ENCODE measurements at places on chromosomes 4 and X.

DNA sequence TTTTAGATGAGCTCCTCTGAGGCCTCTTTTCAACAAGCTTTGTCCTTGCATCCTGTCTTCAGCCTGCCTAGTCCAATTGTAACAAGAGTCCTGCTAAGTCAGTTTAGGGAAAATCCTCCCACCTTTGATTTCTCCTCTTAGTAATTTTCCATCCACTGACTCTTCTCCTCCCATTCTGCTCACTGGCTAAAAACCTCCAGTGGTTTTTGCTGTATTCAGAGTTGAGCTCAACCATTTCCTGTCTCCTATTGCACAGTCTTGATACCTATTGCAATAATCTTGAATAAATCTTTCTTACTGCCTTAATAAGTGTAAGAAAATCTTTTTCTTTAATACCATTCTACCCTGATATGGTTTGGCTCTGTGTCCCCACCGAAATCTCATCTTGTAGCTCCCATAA is 117.8 kb upstream of the ENPP6 start:
- DNase-seq: no peak

DNA sequence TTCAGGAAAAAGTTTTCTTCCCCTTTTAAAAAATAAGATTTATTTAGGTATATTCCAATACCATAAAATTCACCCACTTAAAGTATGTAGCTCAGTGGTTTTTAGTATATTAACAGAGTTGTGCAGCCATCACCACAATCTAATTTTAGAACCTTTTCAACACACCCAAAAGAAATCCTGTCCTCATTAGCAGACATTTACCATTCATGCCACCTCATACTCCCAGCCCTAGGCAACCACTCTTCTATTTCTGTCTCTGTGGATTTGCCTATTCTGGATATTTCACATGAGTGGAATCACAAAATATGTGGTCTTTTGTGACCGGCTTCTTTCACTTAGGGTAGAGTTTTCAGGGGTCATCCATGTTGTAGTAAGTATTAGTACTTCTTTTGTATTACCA is 7.4 kb downstream of the ZNF81 start:
- no peak for DNase-seq

DNA sequence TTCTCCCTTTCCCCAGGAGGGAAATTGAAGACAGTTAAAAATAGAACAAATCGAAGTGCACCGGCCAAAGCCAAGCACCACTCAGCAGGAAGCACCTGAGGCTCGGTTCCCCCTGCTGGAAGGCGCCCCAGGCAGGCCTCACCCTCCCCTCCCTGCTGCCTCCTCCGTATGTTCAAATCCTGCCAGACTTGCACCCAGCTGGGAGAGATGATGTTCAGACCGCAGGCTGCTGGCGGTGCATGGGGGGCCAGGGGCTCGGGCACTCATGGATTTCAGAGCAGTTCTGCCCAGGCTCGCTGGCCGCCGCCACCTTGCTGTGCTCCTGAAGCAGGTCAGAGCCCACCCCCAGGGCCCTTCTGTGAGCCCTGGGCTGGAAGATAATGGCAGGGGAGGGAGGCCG is 91.4 kb downstream of the DCTD start:
- no peak for DNase-seq

GRCh38 chr4:111639120-111639690 is 506.0 kb upstream of the FAM241A start:
- DNase-seq: no peak

DNA sequence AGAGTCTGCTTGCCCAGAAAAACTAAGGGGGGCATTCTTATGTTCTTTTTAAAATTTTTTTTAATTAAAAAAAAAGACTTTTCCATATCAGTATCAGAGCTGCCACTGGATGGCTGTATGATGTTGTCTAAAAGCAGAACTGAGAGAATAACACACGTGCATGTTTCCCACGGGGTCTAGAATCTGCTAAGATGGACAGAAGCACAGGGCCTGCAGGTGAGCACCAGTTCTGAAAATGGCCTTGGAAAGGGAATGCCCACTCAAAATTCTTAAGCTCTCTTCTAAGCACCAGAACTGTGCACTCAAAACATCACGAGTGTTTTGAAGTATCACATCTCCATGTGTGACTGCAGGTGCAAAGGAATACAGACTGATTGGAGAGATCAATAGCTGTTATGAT is 61.1 kb downstream of the ARAP2 start:
- DNase-seq: no peak

GRCh38 chrX:9033989-9034388 is at the start of gene FAM9B:
Gene FAM9B, minus strand, starts transcription at chrX:9034127. Its CDS starts 1,141 bp downstream, at chrX:9032986.
- no peak for DNase-seq

GRCh38 chrX:148540114-148540513 is 39.7 kb downstream of the AFF2 start:
- no peak for DNase-seq

DNA sequence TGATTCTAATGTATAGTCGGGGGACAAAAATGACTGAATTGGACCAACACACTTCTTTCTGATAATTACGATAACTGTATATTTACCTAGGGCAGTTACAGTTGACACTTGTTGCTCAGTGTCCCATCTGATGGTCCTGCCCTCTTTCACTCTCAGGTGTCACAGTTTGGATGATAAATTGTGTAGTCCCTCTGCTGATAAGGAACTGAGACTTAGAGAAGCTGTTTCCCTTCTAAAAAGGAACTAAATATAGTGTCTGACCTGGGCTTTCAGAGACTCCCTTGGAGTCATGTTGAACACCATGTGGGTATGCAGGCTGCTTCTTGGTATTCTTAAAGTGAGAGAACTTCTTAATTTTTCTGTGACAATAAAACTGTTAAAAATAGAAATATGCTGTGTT is 23.7 kb upstream of the PNPLA4 start:
- no peak for DNase-seq

DNA sequence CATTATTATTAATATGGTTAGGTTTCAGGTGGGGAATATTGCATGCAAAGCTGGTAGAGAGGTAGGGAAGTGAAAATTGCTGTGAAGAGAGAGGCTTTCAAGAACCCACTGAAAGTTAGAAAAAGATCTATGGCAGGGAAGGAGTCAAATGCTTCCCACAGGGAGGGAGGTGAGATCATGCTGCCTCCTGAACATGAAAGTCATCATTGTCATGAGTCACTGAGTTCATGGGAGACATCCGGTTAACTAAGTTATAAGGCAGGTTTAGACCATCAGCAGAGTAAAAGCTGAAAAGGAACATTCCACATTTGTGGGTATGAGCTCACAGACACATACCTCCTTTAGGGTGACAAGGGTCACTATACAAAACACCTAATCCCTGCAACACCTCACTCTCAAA is 16.2 kb downstream of the GATB start:
- no peak for DNase-seq

DNA sequence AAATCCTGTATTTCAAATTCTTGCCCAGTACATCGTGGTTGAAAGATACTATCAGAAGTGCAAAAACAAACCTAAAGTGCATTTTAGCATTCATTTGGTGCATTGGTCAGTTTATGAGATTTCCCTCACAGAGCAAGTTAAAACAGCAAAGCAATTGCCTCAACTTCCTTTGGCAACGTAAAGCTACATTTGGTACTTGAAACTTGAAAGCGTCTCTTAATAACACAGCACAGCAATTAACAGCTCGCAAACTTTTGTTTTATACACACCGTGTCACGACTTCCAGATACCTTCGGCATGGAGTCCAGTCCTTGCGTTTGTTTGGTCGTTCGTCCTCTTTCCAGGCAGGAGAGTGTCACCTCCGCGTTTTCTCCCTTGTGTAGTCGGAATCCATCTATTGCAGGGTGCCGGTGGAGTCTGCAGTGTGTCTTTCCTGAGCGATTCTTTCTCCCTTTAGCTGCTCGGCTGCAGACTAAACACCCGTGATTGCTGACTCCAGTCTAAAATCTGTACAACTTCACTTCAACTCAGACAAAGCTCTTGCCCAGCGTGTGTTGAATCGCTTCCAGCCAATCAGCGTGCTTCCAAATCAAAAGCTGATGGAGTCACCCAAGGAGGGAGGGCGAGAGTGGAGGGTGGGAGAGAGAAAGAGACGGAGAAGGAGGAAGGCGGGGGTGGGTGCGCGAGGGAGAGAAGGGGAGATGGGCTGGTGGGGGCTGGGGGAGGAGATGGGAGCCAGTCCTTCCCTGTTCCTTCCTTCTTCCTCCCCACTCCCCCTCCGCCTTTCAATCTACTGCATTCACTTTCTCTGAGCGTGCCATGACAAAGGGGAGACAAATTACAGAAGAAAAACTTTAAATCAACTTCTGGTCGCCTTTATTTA is at the start of gene PCDH18:
Gene PCDH18, minus strand, starts transcription at position 509 of the 883 bp plus-strand sequence. Its CDS starts 406 bp downstream, at position 103.
- DNase-seq: peak; percentile 97

GRCh38 chrX:65607070-65607742 is 60.2 kb upstream of the MSN start:
- no peak for DNase-seq

DNA sequence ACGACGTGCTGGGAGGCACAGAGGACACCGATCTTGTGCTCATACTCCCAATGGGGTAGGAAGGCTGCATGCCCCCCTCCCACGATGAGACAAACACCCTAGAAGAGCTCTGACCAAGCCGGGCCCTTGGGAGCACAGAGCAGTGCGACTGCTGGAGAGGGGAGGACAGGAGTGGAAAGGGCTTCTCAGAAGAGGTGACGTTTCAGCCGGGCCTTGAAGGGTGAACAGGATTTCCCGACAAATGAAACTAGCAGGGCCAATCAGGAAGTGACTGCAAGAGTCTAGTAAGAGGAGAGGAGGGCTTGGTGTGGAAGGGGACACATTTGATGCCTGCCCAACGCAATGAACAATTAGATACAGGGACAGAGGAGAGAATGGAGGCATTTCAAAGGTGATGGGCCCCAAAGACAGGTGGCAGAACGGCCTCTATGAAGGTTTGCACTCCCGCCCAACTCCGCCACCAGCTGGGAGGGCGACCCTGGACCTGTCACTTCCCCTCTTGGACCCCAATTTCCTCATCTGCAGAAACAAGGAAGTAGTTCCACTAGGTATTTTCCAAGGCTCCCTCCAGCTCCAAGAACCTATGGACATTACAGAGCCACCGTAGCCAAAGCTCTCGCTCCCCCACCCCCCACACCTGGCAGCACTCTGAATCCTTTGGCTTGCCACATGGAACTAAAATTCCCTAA is 3.9 kb downstream of the HCFC1 start:
- DNase-seq: no peak

DNA sequence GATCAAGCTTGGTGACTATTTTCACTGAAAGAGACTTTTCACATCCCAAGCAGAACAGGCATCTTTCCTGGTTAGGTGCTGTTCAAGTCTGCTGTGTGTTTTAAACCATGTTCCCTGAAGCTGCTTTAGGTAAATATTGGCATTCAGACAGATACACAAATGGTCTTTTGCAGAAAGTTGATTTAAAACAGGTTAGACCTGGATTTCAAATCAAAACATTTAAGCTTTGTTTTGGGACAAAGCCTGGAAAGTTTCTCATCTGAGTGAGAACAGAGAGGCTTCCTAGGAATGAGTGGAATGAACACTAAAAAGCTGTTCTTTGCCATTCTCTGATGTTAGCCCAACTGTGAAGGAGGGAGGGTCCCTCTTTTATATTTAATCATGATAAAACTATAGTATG is 10.1 kb downstream of the ANXA3 start:
- peak; percentile 45 for DNase-seq

DNA sequence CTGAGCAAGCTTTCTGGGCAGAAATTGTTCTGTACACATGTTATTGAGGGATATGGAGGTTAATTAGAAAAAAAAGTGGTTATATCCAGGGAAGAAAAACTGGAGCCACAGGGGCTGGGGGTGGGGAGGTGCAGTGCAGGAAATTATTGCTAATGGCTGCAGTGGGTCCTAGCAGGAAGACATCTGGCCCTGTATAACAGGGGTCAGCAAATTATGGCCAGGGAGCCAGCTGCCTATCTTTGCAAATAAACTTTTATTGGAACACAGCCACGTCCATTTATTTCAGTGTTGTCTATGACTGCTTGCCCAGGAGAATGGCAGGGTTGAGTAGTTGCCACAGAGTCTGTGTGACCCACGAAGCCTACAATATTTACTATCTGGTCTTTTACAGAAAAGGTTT is 23.4 kb upstream of the PRPS2 start:
- DNase-seq: no peak

DNA sequence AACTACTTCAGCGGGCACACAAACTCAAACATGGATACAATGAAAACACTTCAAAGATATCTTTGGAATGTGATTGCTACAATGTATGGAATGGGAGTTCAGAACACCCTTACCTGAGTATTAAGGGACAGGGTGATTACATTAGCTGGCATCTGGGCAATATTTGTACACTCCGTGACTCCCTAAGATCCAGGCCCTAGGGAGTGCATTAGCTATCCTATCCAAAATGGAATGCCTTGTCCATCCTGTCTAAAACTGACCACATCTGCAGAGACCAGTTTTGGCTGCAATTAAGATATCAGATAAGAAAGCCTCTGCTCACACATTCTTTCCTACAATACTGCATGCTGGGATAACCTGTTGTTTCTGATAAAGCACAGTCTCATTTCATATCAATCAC is 176.6 kb upstream of the EMCN start:
- DNase-seq: no peak

Data from eye (tissue), 1 donor.